ENCODE measurements at places on chromosomes 13 and 19.

DNA sequence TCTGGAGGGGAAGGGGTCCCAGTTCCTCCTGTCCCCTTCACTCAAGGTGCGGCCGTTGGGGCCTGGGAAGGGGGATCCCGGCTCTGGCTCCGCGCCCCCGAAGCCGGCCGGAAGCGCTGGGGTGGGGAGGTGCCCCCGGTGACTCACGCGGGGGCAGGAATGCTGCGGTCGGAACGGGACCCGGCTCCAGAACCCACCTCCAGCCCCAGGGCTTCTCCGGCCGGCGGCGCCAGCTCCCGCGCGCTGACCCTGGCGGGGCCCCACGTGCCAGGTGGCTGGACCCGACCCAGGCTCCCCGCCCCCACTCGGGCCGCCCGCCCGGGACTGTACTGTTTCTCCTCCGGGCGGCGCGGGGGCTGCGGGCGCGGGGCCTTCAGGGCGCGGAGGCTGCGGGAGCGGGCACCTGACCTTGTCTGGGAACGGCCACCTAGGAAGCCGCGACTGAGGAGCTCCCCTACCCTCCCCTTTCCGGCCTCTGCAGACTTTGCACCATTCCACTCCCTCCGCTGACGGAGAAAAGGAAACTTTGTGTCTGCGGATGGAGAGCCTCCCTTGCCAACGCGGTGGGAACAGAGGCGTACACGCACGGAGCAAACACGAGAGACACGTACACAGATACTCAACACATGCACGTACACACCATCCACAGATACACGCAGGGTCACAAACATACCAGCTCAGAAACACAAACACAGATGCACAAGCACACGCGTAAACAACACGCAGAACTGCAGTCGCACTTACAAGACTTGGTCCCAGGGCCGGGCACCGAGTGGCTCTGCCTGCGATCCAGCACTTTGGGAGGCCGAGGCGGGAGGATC is 7.2 kb downstream of the AXL start:
- no peak for DNase-seq

- no peak for DNase-seq
Measured at GRCh38 chr19:5916181-5916708, 2.2 kb downstream of the CAPS start.

GRCh38 chr13:60583196-60583888 is 186.3 kb downstream of the TDRD3 start:
- no peak for DNase-seq

DNA sequence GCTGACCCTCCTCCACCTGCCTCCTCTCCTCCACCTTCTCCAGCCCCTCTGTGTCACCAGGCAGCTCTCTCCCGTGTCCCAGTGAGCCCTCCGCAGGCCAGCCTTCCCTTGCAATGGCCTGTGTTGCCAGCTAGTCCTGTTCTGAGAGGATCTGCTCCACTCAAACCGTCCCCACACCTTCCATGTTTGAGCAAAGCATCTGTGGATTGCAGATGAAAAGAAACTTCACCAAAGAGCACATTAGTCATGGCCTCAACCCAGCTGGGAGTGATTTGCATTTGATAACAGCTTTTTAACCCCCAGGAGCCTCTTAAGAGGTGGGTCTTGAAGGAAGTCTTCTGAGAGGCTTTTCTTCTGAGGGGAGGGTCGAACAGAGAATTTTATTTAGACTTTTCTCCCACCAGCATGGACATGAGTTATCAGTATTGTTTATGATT is 72.8 kb downstream of the COL4A2 start:
- no peak for DNase-seq

GRCh38 chr19:55389386-55390317 is 3.9 kb downstream of the RPL28 start:
- no peak for DNase-seq

DNA sequence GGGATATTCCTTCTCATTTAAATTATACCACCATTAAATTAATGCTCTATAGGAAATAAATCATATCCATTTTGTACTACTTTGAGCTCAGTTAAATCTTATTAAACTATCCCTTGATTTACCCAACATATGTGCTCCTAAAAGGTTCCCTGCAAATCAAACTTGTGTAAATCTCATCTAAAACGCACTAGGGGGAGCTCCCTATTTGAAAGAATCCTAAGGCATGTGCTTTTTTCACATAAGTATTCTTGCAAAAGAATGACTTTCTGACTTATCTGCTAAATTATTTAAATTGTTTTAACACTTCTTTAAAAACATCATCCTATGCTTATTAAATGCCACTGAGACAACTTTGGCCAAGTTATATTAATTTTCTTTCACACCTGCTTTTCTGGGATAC is 7.9 kb downstream of the INTS6 start:
- no peak for DNase-seq

- DNase-seq = no peak
Measured at GRCh38 chr13:72932250-72932649, 126.6 kb upstream of the KLF5 start.

DNA sequence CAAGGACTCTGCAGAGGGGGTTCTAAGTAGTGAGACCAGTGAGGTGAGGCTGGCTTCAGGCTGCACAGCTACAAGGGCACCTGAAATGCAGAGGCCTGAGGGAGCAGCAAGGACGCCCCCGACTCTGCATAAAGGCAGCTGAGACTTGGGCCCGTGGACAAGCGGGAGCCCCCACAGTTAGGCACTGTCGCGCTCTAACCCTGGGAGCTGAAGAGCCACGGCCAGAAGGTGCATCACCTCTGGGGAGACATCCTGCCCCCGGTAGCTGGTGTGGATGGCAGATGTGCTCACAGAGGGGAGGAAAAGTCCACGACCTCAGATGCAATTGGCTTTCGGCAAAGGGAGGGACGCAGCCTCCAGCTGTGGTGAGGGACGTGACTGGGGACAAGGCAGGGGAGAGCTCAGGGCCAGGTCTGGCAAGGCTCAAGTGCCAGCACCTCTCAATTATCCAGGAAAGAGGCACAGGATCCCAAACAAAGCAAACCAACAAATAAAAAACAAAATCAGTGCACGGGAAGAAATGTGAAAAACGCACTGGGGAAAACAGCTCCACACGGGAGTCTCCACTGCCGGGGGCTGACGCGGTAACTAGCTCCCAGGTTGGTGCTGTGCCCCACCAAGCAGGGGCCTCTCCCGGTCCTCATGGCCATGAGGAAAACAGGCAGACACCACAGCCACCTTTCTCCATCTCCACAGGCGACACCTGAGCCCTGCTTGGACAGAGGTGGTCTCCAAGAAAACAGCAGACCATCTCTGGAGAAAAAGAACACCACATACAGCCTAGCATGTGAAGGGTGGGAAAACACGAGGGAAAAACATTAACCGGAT is 23.0 kb upstream of the PLPP2 start:
- DNase-seq = no peak

DNA sequence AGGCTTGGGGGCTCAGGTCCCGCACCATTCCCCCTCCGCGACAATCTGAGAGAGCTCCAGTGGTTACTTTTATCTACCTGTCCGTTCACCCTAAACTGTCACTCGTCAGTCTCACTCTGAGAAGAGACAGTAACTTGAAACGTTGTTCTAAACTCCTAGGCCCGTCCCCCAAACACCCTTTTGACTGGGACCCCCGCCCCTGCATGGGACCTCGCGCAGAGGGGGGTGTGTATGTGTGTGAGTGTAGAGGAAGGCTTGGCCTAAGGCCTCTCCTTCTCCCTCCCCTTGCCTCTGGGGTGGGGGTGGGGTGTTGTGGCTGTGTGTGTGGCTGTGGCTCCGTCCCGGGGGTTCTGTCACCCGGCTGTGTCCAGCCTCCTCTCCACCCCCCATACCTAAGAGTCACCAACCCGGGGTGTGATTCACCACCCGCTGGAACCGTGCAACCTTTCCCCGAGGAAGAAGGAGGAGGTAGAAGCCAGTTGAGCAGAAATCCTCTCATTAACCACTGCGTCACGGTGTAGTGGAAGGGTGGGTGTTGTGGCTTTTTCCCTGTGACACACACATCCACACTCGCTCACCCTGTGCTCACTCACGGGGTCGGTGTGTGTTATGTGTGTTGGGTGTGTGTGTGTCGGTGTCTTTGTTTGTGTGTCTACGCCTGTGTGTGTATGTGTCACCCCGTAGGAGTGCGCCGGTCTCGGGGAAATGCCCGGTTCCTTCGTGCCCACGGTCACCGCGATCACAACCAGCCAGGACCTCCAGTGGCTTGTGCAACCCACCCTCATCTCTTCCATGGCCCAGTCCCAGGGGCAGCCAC is 2.4 kb downstream of the FOSB start:
- no peak for DNase-seq

GRCh38 chr19:10228920-10229319 is 2.2 kb downstream of the S1PR2 start:
- DNase-seq = no peak

- DNase-seq = no peak
Measured at GRCh38 chr19:49361438-49362047, 673 bp downstream of the TEAD2 start.

DNA sequence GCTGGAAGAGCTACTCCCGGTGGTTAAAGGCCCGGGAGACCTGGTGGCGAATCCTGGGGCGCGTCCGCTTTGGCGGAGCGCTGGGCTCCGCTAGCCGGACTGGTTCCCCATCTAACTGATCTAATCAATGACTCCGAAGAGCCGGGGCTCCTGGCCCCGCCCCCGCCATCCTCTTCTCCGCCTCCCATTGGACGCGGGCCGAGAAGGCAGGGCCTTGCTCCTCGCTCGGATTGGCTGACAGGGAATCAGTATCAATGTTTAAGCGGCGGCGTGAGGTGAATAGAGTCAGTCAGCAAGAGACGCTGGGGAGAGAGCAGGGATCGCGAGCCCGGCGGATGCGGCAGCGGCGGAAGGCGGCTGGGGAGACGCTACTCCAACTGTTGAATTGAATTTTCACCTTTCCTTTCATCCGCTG is 1.7 kb upstream of the PCDH17 start:
- no peak for DNase-seq

DNA sequence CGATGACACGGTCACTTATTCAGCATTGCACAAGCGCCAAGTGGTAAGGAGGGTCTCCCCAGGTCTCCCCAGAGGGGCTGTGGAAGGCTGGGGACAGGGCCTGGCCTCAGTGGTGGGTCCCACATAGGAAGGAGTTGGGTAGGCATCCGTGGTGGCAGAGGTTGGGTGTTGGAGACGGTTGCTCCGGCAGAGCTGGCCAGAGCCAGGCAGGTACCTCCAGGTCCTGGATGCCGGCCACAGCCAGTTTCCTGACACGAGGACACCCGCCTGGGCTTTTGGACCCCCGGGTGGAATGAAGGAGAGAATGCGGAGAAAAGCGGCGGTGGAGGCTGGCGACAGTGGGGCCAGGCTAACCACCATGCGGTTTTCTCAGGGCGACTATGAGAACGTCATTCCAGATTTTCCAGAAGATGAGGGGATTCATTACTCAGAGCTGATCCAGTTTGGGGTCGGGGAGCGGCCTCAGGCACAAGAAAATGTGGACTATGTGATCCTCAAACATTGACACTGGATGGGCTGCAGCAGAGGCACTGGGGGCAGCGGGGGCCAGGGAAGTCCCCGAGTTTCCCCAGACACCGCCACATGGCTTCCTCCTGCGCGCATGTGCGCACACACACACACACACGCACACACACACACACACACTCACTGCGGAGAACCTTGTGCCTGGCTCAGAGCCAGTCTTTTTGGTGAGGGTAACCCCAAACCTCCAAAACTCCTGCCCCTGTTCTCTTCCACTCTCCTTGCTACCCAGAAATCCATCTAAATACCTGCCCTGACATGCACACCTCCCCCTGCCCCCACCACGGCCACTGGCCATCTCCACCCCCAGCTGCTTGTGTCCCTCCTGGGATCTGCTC is 1.3 kb upstream of the FFAR1 start:
- no peak for DNase-seq

- no peak for DNase-seq
Measured at GRCh38 chr19:32220951-32221350, 124.5 kb upstream of the ZNF507 start.

GRCh38 chr13:49419276-49419675 is 24.6 kb downstream of the CAB39L start:
- DNase-seq = no peak

DNA sequence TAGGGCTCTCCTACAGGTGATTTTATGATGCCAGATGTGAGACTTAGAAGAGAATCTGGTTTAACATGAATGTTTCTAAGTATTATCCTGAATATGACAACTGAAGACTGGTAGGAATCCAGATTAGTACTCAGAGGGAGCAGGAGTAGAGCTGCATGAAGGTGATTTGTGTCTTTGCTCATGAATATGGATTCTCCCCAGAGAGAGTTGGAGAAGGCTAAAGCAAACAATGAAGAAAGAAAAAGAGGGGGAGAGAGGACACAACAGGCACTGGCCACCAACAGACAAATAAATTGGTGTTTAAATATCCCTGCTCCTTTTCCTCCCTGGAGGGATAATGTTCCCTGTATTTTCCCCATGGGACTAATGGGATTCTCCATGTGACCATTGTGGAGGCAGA is 427.0 kb upstream of the KLF12 start:
- no peak for DNase-seq

DNA sequence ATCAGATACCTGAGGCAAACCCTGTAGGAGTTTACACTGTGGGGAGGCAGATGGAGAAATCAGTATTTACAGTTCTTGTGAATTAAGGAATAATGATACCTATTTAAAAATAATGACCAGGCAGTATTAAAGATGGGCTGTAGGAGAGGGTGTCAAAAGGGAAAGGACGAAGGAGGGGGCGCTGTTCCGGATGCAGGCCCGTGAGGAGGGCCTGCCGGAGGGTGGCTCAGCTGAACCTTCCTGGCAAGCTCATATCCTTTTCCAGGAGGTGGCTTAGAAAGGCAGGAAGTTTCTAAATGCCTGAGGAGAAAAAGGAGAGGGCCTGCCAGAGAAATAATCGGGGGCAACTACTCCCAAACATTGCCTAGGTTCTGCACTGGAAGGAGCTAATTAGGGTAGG is 46.6 kb downstream of the MBNL2 start:
- no peak for DNase-seq

DNA sequence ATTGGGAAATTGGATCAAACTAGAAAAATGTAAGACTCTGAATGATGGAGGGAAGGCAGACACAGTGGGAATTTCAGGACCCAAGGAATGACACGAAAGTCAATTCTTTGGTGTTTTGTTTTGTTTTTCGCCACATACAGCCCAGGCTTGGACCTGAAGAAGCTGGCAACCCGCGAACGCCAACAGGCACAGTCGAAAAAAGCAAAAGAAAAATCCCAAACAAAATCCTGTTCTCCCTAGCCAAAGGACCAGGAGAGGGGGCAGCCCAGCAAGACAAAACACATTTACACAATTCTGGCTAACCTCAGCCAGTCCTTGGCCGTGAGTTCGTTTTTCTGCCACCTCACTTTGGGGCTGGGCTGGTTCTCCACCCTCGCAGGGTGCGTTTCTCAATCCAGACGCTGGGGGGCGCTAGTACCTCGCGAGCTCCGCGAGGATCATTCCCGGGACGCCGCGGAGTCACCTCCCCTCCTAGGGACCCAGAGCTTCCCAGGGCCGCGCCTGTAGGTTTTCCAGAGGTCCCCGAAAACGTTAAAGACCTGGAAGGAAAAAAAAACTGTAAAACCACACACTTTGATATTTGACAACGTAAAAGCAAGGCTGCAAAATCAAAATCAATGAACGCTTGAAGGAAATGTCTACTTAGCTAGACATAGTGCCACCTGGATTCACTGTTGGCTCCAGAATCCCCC is 34.9 kb upstream of the TPM4 start:
- DNase-seq = peak; percentile 45

Measured in NCI-H2107 (cell line).